ENCODE measurements at places on chromosomes 4 and X. TPM values are rescaled to one million over a fixed set of nuclear protein-coding genes. Genes with fewer than 3 reads are reported as not detected.

Gene MAGEA3
- not detected for total RNA-seq

- no peak for DNase-seq
These were observed 836 bp downstream of the PRRG1 start for GRCh38 chrX:37350034-37350365.

DNA sequence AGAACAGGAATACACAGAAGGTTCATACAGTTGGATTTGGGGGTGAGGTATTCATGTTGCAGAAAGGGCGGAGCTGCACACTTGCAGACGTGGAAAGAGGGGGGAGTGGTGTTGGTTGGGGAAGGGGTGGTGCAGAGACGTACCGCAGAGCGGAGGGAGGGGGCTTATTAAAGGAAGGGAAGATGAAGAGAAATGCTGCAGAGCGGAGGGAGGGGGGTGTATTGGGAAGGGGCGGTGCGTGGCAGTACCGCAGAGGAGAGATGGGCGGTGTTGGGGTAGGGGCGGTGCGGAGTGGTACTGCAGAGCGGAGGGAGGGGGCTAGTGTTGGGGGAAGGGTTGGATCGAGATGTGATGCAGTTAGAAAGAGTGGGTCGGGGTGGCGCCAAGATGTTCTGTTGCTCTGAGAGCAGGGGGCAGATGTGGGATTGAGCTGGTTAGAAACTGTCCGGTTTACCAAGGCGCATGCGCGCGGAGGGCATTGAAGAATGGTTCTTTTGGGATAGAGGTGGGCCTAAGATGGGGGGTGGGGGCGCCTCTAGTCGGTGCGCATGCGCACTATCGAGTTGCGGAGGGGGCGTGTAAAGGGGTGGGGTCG is 900 bp downstream of the TRO start:
- DNase-seq: peak; percentile 28

DNA sequence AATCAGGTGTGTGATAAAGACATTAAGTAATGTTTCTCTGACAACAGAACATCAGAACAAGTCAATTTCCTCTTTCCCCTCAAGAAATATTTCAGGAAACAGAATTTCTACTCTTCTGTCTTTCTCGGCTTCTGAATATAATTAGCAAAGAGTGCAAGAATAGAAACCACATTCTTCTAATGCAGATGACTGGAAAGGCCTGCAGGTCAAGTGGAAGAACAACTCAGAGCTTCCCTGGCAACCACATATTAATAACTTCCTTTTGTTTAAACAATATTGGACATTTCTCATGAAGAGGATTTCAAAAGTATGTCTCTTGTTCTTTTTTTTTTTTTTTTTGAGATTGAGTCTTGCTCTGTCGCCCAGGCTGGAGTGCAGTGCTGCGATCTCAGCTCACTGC is 225.5 kb downstream of the PARM1 start:
- DNase-seq: no peak

DNA sequence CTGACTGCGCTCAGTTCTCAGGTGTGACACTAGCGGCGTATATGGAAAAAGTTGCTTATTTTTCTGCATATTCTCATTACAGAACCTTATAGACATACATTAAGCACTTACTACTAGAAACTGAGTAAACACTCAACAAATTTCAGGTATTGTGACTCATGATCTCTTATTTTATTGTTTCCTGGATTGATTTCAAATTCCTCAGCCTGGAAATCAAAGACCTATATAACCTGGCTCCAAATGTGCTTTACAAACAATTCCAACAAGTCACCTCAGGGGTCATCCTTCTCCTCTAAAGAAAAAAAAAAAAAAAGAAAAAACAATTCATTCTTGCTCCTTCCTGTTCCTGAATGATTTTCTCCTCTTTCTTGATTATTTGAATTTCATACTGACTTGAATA is 152.3 kb downstream of the ADAM29 start:
- no peak for DNase-seq

All from NCI-H460 (cell line).